ENCODE measurements at places on chromosomes 1 and 21. TPM values are rescaled to one million over a fixed set of nuclear protein-coding genes. Genes with fewer than 3 reads are reported as not detected.

GRCh38 chr1:156945881-156946661 is 25.6 kb downstream of the LRRC71 start:
- DNase-seq = no peak

- peak; percentile 41 for DNase-seq
These were observed 20.8 kb upstream of the GBP1 start for GRCh38 chr1:89085781-89086180.

DNA sequence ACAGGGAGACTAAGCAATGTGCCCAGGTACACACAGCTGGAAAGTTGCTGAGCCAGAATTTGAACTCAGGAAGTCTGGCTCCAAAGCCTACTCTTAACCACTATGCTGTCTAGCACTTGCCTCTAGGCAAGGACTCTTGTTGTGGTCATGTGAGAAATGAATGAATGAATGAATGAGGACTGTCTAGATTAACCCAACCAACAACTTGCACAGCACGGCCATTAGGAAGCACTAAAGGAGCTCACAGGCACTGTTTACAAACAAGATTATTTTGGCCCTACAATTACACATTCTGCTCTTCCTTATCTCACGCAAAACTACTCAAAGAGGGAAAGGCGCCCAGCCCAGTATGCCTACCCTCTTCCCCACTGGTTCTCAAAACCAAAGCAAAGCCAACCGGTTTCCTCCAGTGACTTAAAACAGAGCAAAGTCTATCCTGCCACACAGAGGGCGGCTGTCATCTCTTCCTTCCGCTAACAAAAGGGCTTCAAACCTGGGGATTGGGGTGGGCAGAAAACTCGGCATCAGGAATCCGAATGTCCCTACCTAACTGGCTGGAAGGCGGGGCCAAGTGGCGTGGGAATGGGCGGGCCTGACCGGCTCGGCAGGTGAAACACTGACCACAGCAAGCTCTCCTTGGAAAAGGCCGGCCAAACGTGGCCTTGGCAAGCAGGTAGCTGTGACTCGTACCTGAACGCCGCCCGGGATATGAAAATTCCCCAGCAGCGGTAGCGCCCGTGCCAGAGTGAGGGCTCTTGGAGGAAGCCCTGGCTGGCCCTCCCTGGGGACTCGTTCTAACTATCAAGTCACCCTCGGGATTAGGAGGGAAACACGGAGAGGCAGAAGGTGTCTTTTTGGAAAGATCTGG is 948 bp downstream of the STK40 start:
- DNase-seq = peak; percentile 58

GRCh38 chr1:24100945-24101737 is 10.8 kb downstream of the MYOM3 start:
- no peak for DNase-seq

- peak; percentile 79 for DNase-seq
These were observed 35.2 kb downstream of the URB2 start for GRCh38 chr1:229661022-229661877.

GRCh38 chr1:67646145-67647035 is 38.6 kb upstream of the GADD45A start:
- DNase-seq = peak; percentile 64

- DNase-seq = no peak
These were observed 39.5 kb downstream of the MEF2D start for GRCh38 chr1:156461109-156461508.

DNA sequence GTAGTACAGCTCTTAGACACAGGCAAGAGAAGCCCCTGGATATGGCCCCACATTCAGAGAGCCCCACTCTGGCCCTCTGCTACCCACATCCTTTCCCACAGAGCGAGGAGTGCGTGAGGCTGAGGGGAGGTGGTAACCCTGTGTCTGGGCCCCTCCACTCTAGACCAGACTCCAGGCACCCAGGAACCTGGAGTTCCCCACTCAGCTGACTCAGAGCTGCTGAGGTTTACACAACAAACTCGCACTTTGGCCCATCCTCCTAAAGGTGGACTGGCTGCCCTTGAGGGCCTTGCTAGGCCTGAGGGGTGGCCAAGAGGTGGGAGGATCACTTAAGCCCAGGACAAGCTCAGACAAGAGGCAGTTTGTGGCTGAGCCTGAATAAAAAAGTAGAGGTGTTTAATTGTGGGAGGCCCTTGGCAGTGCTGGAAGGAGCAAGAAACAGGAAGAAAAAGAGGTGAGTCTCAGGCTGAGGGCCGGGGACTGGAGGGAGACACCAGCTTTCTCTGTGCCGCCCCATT is 10.7 kb downstream of the MR1 start:
- DNase-seq = no peak

DNA sequence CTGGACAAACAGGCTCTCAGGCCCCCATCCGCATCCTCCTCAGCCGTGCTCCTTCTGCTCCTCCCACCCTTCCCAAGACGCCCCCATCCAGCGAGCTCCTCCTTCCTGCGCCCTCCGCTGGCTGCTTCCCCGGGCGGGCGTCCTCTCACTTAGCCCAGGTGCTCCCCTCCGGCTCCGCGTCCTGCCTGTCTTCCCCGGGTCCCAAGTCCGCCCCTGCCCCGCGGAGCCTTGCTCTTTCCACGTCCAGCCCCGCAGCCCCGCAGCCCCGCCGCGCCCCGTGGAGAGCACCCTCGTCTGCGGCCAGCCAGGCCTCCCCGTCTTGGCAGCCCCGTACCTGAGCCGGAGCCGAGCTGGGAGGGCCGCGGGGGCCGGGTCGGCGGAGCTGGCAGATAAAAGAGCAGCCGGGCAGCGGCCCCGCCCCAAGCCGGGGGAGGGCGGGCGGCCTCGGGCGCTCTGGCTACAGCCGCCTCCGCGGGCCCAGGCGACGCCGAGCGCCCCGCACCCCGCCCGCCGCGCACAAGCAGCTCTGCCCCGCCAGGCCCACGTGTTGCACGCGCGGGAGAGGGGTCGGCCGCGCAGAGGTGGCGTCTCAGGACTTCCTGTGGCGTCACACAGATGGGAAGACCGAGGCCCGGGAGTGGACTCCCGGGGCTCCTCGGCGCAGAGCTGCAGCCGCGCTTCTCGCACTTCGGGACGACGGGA is at the start of gene PAQR7:
Gene PAQR7, minus strand, starts transcription at position 555 of the 702 bp plus-strand sequence. CDS start 11,869 bp downstream, outside the sequence.
- peak; percentile 67 for DNase-seq

GRCh38 chr1:230282157-230282556 is 144.0 kb downstream of the PGBD5 start:
- no peak for DNase-seq

DNA sequence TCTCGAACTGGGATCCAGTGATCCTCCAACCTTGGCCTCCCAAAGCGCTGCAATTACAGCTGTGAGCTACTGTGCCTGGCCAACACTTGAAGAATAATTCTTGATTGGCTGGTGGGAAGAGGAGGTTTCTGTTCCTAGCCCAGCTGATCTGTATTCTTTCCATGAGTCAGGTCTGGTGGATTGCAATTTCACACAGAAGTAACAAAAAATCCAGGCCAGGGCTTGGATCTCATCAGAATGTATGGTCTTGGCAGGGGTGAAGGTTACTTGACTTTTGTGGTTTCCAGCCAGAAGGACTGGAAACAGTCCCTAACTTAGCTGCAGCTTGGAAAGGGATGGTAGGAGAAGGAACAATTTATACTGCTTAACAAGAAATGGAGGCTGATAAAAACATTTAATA is 5.1 kb upstream of the HP1BP3 start:
- no peak for DNase-seq

DNA sequence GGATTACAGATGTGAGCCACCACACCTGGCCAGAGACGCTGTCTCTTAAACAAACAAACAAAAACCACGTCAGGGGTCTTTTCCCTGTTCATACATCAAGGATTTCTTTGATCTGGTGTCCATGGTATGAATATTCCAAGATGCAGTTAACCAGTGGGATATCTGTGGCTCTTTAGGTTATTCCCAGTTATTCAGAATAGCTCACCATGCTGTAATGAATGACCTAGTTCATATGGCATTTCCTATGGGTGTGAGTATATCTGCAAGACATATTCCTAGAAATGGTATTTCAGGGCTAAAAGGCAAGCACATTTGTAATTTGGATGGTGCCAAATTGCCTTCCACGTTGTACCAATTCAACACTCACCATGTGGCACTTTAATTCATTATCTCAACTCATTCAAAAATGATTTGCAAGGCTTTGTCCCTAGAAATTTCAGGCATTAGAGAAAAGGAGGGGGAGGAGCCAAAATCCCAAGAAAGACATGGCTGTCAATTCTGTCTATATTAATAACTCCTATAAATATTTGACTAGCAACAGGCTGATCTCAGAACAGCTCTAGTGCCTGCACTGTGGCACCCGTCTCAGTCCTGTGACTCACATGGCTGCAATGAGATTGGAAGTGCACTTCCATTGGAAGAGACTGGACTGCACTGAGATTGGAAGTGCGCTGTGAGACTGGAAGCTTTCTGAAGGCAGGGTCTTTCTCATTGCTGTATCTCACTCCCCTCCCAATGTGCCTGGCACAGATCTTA is 6.0 kb upstream of the STMN1 start:
- no peak for DNase-seq

DNA sequence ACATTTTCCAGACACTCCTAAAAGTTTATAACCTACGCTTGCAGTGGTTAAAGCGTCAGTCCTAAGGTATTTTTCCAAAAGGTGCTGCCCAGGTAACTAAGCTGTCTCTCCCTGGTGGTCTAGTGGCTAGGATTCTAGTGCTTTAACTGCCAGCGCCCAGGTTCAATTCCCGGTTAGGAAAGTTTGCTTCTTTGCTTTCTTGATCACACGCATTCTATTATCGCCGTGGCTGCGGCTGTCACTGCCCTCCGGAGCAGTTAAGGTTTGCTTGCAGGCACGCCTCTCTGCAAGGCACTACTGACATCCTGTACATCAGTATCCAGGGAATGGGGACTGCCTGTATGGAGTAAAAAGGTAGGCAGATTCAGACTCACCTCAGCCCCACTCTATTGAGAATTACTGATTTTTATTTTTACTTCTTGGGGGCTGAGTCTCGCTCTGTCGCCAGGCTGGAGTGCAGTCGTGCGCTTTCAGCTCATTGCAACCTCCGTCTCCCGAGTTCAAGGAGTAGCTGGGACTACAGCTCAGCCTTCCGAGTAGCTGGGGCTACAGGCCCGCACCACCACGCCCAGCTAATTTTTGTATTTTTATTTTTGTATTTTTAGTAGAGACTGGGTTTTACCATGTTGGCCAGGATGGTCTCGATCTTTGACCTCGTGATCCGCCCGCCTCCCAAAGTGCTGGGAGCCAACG is 53.2 kb upstream of the CFAP126 start:
- no peak for DNase-seq

- no peak for DNase-seq
These were observed 354.0 kb upstream of the ADAMTS5 start for GRCh38 chr21:27320868-27321267.

- no peak for DNase-seq
These were observed 14.6 kb downstream of the PIGP start for GRCh38 chr21:37058261-37058660.

GRCh38 chr1:27724961-27725373 is 794 bp upstream of the FAM76A start:
- DNase-seq = no peak

DNA sequence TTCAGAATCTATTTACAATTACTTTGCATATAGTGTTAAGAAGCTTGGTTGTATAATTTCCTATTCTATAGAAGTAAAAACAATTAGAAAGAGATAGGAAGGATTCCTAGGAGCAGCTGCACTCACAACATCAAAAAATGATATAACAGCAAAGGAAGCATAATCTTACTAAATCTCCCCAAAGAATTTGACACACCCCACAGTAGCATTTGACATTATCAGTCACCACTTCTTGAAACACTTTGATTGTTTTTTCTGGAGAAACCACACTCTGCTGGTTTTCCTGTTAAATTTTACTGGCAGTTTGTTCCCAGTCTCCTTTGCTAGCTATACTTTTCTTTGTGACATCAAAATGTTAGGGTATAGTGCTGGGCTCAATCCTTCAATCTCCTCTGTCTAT is 100.8 kb upstream of the KIAA1614 start:
- DNase-seq = no peak

GRCh38 chr1:61561666-61562065 is 163.3 kb downstream of the TM2D1 start:
- DNase-seq = no peak

GJA5 gene
- total RNA-seq = not detected

CSMD2 gene
- total RNA-seq = not detected

TRAF5 gene
- 36.9 TPM for total RNA-seq

CNIH3 gene
- 1.9 TPM for total RNA-seq

CTSS gene
- total RNA-seq = 66.5 TPM

KRTAP23-1 gene
- not detected for total RNA-seq

OR14K1 gene
- total RNA-seq = 0.81 TPM
